ENCODE measurements at places on chromosomes 2 and 18. TPM values are rescaled to one million over a fixed set of nuclear protein-coding genes. Genes with fewer than 3 reads are reported as not detected.

- DNase-seq = no peak
These were observed 294.0 kb downstream of the DSC3 start for GRCh38 chr18:30748541-30748940.

- no peak for DNase-seq
These were observed 5.4 kb downstream of the SNORC start for GRCh38 chr2:232875256-232876121.

GRCh38 chr18:332007-332406 is 64.2 kb upstream of the THOC1 start:
- no peak for DNase-seq

DNA sequence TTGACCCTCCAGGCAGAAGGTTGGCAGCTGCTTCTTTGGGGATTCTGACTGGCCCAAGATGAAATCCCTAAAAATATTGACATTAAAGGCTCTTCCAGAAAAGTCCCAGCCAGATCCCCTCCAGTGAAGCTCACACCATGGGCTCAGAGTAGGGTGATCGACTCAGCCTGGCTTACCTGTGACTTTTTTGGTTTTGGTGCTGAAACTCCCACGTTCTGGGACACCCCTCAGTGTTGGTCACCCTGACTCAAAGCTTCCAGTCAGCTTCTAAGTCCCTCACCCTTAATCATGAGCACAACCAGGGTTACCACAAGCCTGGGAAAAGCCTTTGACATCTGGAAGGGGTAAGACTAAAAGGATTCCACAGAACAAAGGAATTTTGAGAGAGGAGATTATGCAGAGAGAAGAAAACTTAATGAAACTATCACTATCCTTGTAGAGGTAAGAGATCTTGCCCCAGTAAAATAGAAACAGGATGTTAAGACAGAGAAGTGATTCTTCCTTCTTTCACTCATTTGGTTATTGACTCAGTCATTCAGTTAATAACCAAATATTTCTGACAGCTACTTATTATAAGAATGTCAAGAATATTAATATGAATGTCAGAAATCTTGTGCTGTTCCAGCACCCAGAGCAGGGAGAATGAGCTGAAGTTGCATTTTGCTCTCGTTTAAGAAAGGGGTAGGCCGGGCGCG is 66.8 kb upstream of the SEC11C start:
- DNase-seq = no peak

DNA sequence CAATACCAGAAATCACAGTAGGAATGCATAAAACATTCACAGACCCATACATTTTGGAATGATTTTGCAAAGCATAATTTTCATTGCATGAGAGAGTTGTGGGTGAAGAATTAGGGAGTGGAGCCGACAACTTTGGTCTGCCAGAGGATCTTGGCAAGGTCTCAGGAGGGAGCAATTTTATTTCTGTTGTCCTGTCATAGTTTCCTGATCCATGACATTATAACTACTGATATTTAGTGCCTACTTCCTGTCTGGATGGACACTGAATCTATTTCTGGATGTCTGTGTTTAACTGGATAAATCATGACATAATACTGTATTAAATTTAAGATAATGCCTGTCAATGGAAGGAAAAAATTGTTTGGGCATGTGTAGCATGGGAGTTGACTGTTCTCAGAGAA is 2.4 kb downstream of the ITGA4 start:
- no peak for DNase-seq

DNA sequence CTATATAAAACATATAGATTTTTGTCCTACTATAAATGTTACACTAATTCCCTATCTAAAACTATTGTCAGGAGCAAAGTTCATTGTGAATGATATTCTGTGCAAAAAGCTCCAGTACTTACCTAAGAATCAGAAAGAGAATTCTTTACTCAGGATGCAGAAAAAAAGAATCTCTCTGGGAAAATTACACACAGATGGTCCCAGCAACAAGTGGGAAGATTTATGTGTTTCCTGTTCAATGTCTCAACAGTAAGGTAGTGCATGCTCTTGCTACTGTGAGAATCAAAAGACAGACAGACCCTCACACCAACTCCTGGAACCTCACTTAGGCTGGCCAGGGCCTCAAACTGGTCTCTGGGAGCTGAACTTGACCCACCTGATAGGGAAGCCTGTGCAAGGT is 11.2 kb upstream of the NAPG start:
- no peak for DNase-seq

DNA sequence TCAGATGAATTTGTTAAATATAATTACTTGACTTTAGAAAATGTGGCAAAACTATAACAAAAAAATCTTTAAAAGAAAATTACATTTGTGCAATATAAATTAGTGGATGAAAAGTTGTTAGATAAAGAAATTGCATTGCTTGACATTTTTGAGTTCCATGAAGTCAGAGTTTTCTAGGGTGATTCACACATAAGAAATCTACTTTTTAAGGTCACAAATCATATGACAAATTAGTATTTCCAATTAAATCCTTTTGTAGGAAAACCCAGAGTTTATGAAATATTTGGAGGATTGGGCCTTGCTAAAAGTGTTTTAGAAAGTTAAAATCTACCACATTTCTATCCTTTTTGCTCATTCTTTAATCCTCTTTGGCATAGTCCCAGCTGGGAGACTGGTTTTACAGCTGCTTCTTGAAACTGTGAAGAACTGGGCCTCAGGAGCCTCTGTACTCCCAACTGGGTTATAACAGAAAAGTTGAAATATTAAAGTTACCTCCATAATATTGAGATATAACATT is 289.2 kb downstream of the LRRTM4 start:
- no peak for DNase-seq

DNA sequence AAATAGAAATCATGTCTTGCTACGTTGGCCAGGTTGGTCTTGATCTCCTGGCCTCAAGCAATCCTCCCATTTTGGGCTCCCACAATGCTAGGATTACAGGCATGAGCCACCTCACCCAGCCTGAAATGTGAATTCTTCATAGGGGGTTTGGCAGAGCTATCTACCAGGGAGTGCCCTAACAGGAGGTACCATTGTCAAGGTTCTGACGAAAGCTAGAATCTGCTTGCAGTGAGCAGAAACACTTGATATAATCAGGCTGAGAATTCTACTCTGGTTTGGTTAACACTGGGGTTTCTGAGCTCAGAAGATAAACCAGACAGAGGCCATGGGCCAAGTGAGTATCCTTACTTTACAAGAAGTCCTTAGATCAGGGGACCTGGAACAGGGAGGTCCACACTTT is 7.2 kb upstream of the LAMA3 start:
- no peak for DNase-seq

- no peak for DNase-seq
These were observed 51.3 kb downstream of the NRP2 start for GRCh38 chr2:205733648-205734047.

- no peak for DNase-seq
These were observed 41.1 kb downstream of the ACOXL start for GRCh38 chr2:110773401-110773921.

GRCh38 chr18:12599966-12600365 is 57.9 kb downstream of the SPIRE1 start:
- DNase-seq = no peak

GRCh38 chr2:226983895-226984749 is 148.3 kb downstream of the RHBDD1 start:
- DNase-seq = no peak

GRCh38 chr18:41644466-41644865 is 310.6 kb upstream of the PIK3C3 start:
- no peak for DNase-seq

DNA sequence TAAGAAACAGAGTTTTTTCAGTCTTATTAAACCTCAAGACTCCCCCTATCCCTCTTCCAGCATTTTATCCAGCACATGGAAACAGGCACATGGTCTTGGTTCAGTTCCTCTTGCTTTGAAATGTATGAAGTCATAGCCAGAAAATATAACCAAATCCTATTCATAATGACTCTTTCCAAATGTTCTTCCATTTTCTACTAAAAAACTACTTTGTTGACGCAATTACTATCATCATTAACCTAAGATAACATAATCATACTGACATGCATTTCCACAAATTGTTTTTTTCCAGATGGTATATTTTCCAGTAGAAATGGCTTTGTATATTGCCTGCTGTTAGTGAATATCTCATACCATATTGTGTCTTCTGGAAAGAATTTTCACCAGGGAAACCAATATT is 261.3 kb downstream of the PID1 start:
- no peak for DNase-seq

- no peak for DNase-seq
These were observed 31.3 kb upstream of the TMEM131 start for GRCh38 chr2:98026927-98027522.

GRCh38 chr2:227228061-227228667 is 63.7 kb downstream of the COL4A3 start:
- DNase-seq = no peak

- no peak for DNase-seq
These were observed 74.0 kb downstream of the INHBB start for GRCh38 chr2:120419955-120420354.

DNA sequence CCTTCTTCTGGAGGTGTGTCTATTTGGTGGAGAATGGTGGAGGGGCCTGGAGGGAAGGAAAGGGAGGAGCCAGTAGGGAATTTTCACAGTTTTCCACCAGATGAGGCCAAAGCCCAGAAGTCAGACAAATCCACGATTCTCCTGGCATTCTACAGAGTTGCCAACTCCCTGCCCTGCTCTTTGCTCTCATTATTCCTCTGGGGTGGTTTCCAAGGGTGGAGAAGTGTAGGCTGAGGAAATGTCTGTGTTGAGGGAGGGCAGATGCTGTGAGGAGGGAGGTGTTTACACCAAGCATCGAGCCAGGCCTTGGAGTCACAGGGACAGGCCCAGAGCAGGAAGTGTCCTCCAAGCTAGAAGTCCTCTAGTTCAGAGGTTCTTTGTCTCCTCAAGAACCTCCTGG is 124.1 kb upstream of the LGALSL start:
- no peak for DNase-seq

DNA sequence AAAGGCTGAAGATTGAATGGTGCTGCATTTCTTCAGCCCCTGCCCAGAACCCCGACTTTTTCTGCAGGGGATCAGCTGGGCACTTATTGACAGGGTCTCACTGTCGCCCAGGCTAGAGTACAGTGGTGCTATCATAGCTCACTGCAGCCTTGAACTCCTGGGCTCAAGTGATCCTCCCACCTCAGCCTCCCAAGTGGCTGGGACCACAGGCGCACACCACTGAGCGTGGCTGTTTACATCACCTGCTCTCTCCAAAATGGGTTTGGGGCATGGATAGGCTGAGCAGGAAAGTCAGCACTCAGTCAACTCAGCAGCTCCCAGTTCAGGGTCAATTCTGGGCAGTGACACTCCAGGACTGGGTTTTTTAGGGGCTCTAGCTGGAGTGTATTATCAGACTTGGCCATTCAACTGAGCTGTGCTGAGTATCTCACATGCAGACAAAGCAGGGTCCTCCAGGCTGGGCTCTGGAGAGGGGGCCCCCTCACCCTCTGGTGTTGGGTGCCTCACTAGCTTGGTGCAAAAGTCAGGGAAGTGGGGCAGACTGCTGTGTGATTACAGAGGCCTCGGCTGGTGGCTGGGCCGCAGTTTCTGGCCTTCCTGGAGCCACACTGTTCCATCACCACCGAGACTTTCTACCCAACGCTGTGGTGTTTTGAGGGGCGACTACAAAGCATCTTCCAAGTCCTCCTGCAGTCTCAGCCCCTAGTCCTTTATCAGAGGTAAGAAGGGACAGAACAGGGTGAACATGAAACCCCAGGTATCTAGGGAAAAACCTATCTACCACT is 4.5 kb downstream of the ABHD1 start:
- no peak for DNase-seq

GRCh38 chr18:61199171-61199848 is 133.9 kb upstream of the CDH20 start:
- no peak for DNase-seq

DNA sequence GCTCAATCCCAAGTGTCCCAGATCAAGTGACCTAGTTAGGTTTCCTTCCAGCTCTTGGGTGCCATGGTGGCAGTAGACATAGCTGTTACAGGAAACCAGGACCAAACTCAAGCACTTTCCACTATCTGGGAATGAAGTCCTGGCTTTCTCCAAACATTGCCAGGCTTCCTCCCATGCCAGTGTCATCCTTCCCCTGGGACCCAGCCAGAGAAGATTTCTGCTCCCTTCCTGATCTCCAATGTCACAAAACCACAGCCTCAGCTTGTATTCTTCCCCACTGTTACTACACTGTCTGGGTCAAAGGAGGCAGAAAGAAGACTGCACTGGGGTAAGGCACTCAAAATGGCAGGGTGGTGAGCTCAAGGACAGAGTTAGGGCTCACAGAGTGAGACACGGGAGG is 347.1 kb downstream of the TNS1 start:
- no peak for DNase-seq

- no peak for DNase-seq
These were observed 6.5 kb upstream of the YWHAQ start for GRCh38 chr2:9637330-9637729.

DNA sequence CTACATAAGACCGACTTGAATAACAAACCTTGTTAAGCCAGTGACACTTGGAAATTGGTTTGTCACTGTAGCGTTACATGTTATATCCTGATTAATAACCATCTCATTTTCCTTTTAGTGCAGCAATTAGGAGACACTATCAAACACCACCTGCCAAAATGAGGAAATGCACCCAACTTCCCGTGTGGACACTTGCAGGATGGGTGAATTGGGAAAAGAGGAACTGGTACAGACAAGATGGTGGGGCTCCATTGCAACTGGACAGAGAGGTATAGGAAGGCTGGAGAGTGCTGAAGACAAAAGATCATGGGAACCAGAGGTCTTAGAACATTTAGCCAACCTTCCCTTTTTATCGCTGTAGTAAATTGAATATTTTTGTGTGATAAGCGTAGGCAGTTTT is 816.3 kb upstream of the HS6ST1 start:
- DNase-seq = no peak

The OXER1 gene
- polyA plus RNA-seq = 0.37 TPM

The GPC1 gene
- 46.8 TPM for polyA plus RNA-seq

The FAM110C gene
- polyA plus RNA-seq = not detected

The CHPF gene
- 37.2 TPM for polyA plus RNA-seq

The CSRNP3 gene
- 0.25 TPM for polyA plus RNA-seq

The EFEMP1 gene
- 376 TPM for polyA plus RNA-seq
